ENCODE measurements at places on chromosomes 7 and 10.

GRCh38 chr10:112426111-112426510, 20.6 kb downstream of the ZDHHC6 start:
- DNase-seq: no peak

DNA sequence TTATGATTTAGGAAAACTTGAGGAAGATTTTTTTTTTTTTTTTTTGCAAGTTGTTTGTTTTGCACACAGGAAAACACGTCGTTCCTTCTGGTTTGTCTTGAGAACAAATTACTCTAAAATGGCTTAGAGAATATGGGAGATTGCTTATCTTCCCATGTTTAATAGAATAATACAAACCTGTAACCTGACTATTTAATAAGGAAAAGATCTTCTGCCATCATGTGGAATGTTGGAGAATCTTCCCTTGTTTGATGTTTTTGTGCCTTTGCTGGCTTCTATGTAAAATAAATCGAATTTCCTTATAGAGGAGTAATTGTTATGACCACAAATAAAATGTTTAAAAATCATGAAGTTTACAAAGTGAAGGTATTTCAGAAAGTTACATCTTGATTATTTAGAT, 818.8 kb downstream of the GATA3 start:
- no peak for DNase-seq

- no peak for DNase-seq
Observed at GRCh38 chr7:140691376-140692045, 5.0 kb upstream of the NDUFB2 start.

- no peak for DNase-seq
Observed at GRCh38 chr10:113357681-113358300, 195.1 kb upstream of the HABP2 start.

GRCh38 chr10:31918671-31919409, 9.8 kb downstream of the ARHGAP12 start:
- no peak for DNase-seq

DNA sequence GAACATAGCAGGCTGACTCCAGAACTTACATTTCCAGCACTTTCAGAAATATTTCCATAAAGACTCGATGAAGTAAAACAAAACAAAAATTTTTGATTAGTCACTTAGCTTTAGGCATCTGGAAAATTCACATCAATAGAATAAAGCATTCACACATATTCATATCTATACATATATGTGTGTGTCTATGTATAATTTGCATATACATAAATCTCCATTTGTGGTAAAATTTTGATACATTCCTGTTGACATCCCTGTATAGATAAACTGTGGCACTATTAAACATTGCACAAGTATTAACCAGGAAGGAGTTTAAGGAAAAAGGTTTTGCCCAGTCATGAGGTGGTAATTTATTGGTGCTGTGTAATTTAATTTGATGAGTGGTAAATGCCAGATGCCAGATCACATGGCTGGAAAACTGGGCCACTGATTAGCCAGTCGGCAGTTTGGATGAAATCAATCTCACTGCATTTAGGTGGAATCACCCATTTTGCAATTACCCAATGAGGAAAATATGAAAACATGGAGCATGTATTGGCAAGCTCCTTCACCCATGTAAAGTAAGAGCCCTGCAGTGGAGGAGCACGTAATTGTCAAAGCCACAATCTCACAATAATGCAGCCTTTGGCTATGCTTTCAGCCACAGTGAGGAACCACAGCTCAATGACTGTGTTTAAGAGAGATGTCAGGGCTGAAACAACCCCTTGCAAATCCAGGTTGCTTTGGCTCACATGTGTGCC, 294.6 kb downstream of the RNLS start:
- no peak for DNase-seq

GRCh38 chr10:21687266-21688008, 153.4 kb downstream of the MLLT10 start:
- no peak for DNase-seq

DNA sequence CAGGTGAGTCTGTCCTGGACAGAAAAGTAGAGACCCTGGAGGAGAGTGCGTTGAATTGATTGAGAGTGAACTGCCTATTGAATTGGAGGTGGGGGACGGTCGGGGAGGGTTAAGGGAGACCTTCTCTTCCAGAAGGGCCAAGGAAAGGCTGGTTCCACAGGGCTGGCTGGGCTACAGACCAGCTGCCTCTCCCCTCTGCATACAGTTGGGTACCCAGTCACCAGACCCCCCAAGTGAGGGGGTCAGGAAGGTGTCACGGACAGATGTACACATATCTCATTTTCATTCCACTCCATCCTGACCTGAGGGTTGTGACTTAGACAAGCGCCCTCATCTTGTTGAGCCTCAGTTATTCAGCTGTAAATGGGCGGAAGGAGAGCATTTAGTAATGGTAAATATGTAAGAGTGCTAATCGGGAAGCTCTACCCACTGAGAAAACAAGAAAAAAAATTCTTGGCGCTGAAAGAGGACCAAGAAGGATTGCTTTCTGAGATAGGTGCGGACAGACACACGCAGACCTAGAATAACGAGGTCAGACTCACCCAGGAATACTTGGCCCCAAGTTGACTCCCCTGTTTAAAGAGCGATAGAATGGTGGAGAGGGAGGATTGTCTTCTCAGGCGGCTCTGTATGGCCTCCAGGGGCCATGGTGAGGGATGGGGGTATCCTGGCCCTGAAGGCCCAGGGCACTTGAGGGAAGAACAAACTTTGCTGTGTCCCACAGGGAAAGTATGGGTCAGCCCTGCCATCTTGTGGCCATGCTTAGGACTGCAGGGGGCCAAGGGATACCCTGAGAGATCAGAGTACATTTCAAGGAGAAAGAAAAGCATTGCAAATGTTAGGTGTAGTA, 7.2 kb upstream of the MBL2 start:
- peak; percentile 49 for DNase-seq

DNA sequence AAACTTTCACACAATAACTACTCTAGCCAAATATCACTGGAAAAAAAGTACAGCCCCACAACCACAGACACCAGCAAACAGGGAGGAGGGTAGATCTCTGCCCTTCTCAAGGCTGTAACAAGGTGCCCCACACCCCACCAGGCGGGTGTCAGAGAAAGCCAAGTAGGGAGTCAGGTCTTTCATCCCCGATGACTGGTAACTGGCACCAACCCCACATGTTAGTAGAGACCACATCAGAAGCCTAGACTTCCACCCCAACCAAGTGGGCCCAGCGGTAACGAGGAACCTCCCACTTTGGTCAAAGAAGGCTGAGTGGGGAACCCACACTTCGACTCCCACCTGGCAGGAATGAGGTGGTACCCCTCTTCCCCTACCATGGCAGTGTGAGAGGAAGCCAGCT, 16.4 kb upstream of the RUFY2 start:
- DNase-seq: no peak

DNA sequence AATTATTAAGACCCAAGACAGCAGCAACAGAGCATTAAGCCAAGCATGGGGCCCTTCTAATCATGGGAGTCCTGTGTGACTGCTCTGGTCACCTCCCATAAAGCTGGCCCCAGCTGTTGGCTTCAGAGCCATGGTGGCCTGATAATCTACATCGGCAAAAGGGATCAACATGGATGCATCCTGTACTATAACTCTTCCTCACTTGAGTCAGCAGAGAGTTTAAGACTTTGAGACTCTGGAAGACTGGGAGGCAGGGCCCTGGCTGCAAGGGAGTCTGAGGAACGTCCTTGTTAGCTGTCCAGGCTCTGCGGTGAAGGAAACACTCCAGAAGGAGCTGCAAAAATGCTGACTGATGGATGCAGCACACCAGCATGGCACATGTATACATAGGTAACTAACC, 95.0 kb upstream of the KIAA1217 start:
- DNase-seq: no peak

DNA sequence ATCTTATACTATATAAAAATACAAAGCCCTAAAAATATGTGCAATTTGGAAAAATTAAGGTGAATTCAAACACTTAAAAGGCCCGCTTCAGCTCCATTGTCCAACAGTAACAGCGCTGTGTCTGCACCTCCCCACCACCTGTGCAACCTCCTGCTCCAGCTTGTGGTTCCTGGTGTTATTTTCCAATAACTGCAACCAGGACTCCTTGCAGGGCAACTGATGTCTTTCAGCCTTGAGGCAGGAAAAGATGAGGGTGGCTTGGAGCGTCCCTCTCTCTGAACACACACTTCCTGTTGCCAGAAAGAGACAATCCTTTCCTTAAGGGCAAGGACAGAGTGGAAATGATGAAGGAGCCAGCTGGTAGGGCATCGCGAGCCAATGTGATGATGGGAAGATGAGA, 336.0 kb downstream of the GLRX3 start:
- DNase-seq: no peak

DNA sequence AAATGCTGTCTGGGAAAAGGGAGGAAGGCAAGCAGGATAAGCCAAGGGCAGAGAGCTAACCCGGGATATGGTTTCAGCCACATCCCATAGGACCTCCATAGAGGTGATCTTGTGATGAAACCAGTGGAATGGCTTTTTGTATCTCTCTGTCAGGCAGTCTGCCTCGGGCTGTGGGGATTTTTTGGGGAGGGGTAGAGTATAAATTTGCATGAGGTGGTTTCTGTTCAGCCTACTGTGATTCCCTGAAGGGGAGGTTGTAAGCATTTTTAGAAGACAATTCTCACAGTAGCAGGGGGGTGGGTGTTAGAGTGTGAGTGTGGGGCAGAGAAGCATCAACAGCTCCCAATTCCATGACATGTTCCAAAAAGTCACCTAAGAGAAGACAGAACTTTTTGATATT, 11.8 kb downstream of the OR9A2 start:
- no peak for DNase-seq

- no peak for DNase-seq
Observed at GRCh38 chr10:17037910-17038309, 91.7 kb downstream of the CUBN start.

- no peak for DNase-seq
Observed at GRCh38 chr10:19848226-19848985, 32.2 kb downstream of the PLXDC2 start.

GRCh38 chr7:129644634-129645230, 33.2 kb downstream of the NRF1 start:
- no peak for DNase-seq

DNA sequence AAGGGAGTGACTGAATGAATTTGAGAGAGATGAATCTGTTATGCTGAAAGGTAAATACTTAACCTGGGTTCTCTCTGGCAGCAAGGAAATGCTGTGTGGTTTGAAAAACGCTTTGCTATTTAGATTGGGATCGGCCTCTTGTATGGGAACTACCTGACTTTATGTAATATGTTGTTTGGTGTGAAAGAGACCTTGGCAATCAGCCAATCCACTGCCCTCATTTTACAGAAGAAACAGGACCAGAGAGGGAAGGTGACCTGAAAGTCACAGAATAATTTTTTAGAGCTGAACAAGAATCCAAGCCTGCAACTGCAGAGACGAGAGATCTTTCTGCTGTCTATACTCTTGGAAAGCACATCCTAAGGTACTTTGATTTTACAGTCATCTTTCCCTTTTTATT, 1.0 kb downstream of the BUD31 start:
- no peak for DNase-seq

GRCh38 chr7:84177758-84178412, 16.7 kb downstream of the SEMA3A start:
- no peak for DNase-seq

GRCh38 chr10:42999385-43000020, 77.4 kb upstream of the RET start:
- no peak for DNase-seq

GRCh38 chr7:104826135-104826534, 187.9 kb upstream of the KMT2E start:
- no peak for DNase-seq

- DNase-seq: no peak
Observed at GRCh38 chr10:72416661-72417060, 61.9 kb upstream of the DNAJB12 start.

GRCh38 chr10:36087006-36088005, 445.2 kb upstream of the FZD8 start:
- no peak for DNase-seq

- DNase-seq: no peak
Observed at GRCh38 chr10:121648059-121648458, 49.8 kb upstream of the FGFR2 start.

DNA sequence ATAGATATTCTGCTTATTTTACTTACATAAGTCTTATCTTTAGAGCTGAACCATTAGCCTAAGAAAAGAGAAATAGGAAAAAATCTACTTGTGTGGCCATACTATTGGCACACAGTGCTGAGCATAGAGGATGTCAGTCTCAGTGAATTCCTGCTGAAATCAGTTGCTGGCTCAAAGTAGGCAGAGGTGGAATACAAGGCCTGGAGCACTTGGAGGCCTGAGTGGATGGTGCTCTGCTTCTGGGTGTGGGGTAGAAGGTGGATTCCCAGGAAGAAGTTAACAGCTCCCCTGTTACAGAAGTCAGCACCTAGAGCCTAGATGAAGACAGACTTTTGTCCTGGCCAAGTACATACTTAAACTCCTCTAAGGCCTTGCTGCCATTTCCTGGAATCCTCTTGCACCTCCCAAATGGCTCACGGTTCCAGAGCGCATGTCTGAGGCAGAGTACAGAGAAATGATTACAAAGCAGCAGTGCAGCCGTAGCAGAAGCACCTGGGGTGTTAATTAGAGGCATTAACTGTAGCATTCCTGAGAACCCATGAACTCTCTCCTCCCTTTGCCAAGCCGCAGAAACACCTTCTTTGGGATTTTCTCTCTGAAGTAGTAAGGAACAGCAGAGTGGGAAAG, 18.0 kb upstream of the XPNPEP1 start:
- DNase-seq: no peak

GRCh38 chr10:95278061-95278988, 12.5 kb downstream of the PDLIM1 start:
- no peak for DNase-seq

- no peak for DNase-seq
Observed at GRCh38 chr10:132274986-132275385, 32.8 kb downstream of the STK32C start.

GRCh38 chr10:69696073-69696731, 66.2 kb downstream of the FAM241B start:
- DNase-seq: no peak

GRCh38 chr7:16918288-16918895, 36.6 kb upstream of the AGR3 start:
- no peak for DNase-seq

- DNase-seq: no peak
Observed at GRCh38 chr10:129624526-129624925, 157.5 kb downstream of the MGMT start.

DNA sequence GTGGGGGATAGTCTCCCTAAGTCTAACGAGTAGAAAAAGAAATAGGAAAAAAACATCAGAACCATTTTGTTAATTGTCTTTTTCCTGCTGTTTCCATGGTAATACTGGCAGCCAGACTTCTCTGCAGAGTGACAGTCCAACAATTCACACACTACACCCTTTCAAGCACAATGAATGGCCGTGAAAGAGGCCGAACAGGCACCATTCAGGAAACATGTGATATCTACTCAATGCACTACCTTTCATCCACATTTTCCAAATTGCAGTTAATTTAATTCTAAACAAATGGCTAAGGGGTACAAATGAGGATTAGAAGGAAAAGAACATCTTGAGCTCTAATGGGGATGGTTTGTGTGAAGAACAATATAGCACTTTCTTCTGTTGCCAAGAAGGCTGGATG, 358.5 kb upstream of the ANKRD30A start:
- no peak for DNase-seq

Measured in WERI-Rb-1 (cell line).